ENCODE measurements at places on chromosomes 7 and 10.

- DNase-seq, result no peak
Measured at GRCh38 chr10:112721080-112721698, 228.9 kb upstream of the TCF7L2 start.

GRCh38 chr10:103783681-103784080, 71.7 kb downstream of the SH3PXD2A start:
- DNase-seq, result no peak

DNA sequence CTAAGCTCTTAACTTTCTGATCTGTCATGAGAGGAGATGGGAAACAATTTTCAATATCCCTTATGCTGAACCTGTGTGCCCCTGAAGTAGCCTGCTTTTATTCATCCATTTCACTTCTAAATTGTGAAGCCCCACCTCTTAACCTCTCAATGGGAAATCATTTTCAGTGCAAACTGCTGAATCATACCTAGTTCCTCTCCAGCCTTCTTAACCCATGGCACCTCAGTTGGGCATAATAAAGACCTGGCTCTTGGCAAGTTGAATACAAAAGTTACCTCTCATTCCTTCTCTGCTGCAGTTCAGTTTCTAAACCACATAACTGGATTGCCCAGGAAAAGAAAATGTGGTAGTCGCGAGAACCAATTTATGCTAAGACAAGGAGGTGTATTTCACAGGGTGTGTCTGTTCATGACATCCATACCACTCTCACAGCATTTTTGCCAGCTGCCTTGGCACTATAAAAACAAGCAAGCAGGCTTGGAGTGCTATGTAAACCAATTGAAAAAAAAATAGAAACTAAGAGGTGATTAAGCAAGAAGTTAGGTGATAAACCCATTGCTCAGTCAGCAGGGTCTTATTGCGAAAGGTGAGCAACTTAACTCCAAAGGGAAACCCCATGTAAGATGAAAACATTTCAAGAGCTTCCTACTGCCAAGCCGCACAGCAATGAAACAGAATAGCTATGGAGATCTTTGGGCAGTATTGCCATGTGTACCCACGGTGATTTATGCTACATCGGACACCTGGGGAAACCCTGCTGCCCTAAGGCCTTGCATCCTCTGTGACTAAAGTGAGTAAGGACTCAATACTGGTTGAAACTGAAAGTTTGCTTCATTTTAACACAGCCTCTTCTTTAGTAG, 57.0 kb upstream of the DKK1 start:
- DNase-seq, result no peak

DNA sequence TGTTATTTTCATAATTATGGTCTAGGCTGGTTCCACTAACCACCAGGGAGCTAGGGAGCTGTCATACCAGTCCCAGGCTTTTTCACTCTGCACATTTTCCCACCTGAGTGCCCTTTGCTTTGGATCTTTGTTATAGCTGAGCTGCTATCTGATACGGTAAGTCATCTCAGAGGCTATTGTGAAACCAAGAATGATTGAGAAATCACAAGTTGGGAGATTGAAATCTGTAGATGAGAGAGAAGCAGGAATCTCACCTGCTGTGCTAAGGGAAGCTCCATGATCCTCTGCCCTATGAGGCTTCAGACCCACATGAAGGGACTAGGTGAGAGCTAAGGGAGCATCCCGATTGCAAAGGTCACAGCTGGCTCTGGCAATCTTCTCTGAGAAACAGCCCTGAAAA, 307.8 kb downstream of the REEP3 start:
- DNase-seq, result no peak

GRCh38 chr10:82402906-82403401, 528.0 kb downstream of the NRG3 start:
- DNase-seq, result no peak

DNA sequence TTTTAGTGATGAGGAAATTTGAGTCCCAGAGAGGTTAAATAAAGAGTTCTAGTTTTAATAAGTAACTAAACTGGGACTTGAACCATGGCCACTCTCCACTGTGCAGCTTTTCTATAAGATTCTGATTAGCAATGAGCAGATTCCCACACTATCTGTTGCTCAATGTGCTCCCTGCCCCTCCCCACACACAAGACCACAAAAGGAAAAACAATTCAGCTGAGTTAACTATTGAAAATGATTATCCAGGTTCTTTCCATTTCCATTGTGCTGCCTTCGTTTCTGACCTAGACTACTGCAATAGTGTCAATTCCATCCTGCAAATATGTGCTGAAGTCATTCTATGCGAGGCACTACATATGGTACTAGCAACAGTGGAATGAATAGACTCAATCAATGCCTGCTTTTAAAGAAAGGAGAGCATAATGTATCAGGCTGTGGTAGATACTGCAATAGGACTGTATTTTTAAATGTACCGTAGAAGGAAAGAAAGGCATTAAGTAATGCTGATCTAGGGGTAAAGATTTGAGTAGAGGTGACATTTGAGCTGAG, 97.0 kb downstream of the SEMA3C start:
- DNase-seq, result no peak

DNA sequence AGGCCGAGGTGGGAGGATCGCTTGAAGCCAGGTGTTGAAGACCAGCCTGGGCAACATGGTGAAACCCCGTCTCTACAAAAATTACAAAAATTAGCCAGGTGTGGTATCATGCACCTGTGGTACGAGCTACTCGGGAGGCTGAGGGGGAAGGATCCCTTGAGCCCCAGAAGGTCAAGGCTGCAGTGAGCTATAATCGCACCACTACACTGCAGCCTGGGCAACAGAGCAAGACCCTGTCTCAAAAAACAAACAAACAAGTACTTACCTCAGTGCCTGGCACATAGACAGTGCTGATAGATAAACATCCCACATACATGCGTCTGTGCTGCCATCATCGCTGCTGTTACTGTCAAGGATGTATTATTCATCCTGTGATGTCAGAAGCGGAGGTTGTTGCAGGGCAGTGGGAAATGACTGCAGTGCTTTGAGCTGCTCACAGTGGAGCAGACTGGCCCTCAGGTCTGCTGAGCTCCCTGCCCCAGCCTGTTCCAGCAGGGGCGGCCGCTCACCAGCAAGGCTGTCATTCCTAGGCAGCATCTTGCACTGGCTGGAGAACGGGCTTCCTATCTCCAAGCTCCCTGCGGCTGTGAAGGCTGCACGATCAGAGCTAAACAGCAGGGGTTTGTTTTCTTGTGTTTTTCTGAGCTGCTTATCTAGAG, 18.6 kb downstream of the FOXK1 start:
- DNase-seq, result no peak

- DNase-seq, result peak; percentile 80
Measured at GRCh38 chr10:132264966-132265889, 42.5 kb downstream of the STK32C start.

DNA sequence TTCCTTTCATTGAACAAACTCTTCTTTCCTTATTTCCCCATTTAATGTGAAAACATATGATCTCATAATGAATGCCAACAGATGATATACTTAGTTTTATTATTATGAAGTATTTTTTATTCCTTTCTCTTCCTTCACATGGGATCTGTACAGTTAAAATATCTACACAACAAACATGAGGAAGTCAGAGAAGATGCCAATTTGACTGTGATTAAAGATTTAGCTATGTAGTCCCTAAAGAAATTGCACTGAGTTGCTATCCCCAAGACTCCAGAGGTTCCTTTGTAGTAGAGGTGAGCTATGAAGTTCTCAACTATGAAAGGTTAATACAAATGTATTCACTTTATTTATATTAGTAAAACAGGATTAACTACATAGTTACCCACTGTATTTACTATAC, 60.6 kb upstream of the LRRN3 start:
- no peak for DNase-seq

GRCh38 chr10:48965460-48965859, 25.8 kb upstream of the LRRC18 start:
- no peak for DNase-seq

- DNase-seq, result no peak
Measured at GRCh38 chr10:7901256-7901655, 83.0 kb downstream of the TAF3 start.

GRCh38 chr7:101589052-101589451, 40.0 kb downstream of the MYL10 start:
- no peak for DNase-seq

GRCh38 chr7:100570954-100571828, 2.5 kb downstream of the SAP25 start:
- DNase-seq, result no peak

DNA sequence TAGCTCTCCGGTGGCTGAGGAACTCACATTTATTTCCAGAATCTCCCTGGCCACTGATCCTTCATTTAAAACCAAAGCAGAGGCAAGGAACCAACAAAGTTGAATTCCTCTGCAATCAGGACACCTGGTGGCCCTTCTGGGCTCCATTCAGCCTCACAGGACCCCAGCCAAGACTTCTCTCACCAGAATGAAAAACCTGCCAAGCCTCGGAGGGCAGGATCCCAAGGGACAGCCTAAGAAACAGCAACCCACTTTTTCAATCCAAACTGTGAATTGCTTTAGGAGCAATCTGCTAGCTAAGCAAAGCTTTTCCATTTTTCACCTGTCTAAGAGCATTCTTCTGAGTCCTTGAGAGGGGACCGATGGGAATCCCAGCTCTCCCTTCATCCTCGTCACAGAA, 34.6 kb downstream of the OAT start:
- DNase-seq, result no peak

GRCh38 chr7:103894656-103895596, 94.5 kb downstream of the RELN start:
- DNase-seq, result no peak

DNA sequence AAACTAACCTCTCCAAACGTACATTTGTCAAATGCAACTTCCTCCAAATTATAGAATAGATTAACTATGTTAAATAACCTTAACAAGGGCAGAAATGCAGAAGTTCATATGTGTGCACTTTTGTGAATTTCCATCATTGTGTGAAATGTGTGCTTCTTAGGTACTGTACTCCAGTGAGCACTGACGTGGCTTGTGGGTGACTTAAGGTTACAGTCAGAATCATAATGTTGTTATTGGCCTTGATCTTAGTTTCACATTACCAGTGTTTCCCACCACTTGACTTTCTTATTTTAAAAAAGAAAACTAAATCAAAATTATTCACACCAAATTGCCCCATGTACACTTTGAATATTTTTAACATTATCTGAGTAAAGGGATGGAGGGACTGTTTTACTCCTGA, 155.1 kb upstream of the FZD8 start:
- DNase-seq, result no peak

GRCh38 chr7:33666531-33666930, 238.8 kb upstream of the BMPER start:
- no peak for DNase-seq

GRCh38 chr7:78709658-78710057, 743.8 kb downstream of the MAGI2 start:
- no peak for DNase-seq

- DNase-seq, result no peak
Measured at GRCh38 chr7:117284692-117285091, 38.2 kb downstream of the WNT2 start.

DNA sequence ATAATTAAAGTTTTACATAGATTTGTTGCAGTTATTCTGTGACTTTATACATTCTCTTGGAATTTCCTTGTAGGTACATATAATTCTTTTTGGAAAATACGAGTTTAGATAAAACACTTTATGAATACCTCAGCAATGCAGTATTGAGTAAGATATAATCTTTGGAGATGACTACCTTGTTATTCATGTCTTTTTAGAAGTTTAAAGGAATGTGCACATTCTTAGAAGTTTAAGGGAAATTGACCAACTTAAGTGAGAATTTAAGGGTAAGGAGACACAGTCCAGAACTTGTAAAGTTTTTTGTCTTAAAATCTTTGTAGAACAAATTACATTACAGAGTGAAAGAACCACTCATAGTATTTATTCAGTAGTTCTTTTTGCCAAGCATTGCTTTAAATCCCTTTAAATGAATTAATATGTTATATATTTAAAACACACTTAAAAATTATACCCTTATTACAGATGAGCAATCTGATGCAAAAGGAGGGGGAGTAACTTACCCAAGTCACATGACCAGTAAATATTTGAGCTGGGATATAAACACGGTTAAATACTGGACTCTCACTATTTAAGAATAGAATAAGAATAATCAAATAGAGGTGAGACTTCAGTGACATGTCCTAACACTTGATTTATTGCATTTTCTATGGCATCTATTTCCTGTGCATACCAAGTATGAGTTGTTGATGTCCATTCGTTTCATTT, 139.5 kb upstream of the FERD3L start:
- no peak for DNase-seq

DNA sequence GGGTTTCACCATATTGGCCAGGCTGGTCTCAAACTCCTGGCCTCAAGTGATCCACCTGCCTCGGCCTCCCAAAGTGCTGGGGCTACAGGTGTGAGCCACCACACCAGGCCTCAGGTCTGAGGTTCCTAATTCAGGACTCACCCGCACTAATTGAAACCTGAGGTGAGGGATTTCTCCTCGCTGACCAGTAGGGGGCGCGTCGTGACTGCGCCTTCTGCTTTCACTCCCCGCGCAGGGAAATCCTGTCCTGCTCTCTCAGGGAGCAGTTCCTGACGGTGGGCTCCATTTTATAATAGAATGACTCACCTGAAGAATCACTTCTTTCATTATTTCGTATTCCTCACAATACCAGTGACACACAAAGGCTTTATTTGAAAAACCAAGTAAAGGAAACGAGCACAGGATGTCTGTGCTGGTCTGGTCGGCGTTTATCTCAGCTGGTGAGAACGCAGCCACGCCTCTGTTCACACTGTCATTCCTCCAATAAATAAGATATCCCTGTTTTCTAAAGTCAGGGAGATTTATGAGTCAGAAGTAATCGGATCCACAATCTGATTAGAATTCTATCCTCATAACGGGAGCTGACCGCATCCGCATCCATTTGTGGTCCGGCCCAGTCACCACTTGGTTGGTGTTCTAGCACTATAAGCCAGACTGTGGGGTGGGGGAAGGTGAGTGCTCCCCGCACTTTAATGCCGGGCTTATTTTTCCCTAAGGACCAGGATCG, 35.4 kb downstream of the BAG3 start:
- DNase-seq, result peak; percentile 70

DNA sequence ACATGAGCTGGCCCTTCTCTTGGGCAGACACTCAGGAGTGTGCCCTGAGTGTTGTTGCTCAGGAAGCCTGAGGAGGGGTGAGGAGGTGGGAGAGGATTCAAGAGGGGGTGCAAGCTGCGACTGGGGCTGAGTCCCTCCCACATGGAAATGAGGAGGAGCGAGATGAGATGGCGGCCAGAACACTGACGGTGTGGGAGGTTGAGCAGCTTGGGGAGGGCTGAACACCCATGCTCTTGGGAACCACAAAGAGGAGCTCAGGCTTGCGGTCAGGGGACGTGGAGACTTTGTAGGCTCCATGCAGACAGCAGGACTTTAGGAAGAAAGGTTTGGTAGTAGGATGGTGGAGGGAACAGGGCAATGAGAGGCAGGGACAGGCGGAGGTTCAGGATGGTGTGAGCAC, 163.2 kb upstream of the SHH start:
- DNase-seq, result no peak

- DNase-seq, result no peak
Measured at GRCh38 chr7:4070214-4070613, 611.9 kb upstream of the FOXK1 start.

GRCh38 chr7:47039904-47040303, 542.0 kb downstream of the TNS3 start:
- DNase-seq, result no peak

DNA sequence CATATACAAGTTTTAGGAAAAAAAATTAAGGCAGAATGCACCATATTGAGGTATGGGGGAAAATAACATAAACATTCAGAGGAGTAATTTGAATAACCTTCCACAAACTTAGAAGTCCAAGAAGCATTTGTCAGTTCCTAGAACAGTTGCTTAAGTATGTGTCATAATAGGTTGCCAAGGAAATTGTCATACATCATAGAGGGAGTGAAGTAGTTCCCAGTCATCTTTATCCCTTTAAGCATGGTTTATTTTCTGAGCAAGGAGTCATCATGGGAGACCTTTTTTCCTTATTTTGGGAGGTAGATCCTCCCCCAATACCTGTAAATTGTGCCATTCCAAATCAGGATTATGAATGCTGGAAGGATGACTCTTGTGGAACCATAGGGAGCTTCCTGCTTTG, at the start of gene SSMEM1:
TSS of gene SSMEM1 (plus strand) at position 219 of the 400 bp plus-strand sequence. CDS start at position 270, 51 bp downstream.
- no peak for DNase-seq
